ENCODE measurements at places on chromosomes 2 and 18.

GRCh38 chr18:56563568-56563967, 74.8 kb downstream of the TXNL1 start:
- DNase-seq, result no peak

DNA sequence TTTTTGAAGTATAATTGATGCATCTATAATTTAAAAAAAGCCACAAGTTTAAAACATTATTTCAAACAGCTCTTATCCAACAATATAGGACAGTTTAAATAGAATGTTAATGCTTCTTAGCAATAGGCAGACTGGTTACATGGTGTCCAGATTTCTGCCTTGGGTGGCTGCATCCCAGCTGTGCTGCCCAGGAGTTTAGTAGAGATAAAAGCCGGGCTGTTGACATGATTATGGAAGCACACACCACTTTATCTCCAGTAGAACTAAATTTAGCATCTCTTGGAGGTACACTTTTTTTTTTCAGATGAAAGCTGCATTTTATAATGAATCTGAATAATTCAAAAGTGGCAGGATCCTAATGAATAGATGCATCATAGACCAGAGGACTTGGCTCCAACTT, 309.7 kb downstream of the PLCL1 start:
- no peak for DNase-seq

DNA sequence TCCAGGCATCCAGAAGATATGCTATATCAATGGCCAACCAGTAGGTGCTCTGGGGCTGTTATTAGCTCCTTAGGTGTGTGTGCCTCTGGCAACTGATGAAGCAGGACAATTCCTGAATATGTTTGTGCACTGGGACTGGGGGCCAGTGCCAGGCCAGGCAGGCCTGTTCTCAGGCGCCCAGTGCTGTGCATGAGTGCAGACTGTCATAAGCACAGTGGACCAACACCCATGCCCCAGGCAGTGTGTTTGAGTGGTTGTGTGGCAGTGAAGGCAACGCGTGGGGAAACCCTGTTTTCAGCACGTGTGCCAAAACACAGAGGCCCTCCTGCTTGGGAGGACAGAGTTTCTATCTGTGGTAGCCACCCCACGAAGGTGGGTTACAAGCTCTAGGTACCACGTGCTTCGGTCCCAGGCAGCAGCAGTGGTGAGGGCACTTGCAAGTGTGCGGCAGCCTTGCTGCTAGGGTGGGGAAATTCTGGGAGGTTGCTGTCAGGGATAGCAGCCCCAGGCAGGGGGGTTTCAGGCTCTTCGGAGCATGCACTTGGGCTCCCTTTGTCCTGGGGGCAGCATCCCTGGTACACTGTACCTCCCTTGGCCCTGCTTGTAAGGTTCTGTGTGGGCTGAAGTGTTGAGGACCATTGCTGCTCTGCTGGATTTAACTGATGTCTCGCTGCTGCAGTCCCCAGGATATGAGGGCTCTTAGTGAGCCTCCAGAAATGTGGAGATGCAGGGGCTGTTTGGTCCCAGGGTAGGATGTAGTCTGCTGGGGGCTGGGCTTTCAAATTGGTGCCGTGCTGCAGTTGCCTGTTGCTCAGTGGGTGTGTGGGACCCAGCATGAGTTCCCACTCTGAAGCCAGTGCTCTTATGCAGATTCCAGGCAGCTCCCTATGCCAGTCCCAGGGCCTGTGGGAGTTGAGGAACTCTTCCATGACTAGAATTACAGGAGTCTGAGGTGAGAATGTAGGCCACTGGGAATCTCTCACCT, 280.9 kb downstream of the RPRM start:
- no peak for DNase-seq

GRCh38 chr2:175836361-175836760, 165.7 kb downstream of the LNPK start:
- DNase-seq, result no peak

- DNase-seq, result no peak
Observed at GRCh38 chr18:12882453-12883371, 1.3 kb downstream of the PTPN2 start.

GRCh38 chr2:200713704-200714064, 98.0 kb upstream of the BZW1 start:
- DNase-seq, result no peak

DNA sequence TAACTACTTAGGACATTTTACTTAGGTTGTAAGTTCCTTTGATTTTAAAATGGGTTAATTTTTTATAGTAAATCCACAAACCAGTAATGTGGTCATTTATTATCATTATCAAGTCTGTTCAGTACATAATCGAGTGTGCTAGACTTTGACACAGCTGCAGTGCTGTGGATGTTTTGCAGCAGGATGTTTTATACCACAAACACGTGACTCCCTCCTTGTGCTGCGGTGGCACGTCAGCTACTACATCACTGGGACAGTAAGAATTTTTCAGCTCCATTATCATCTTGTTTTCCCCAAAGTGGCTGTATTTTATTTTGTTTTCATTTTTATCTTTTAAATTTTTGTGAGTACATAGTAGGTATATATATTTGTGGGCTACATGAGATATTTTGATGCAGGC, 70.0 kb downstream of the ATP9B start:
- DNase-seq, result no peak

DNA sequence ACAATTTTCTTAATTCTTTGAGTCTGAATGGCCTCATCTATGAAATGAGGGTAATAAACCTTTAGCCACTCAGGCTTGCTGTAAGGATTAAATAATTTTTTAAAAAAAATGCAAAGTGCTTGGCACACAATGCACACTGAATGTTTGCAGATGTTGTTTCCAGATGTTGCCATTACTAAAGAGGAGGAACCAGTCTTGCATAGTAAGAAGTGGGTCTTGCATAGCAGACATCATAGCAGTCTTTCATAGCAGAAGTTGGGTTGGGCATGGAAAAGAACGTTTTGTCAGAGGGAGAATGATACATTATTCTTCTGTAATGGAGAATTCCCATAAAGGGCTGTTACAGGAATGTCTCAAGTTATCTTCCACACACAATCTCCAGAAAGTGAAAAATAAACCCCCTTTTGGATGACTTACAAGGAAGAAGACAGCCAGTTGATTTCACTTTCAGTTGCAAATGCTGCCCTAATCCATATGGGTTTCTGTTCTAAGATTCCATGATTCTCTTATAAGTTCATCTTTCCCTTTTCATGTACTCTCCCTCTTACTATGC, 327.7 kb downstream of the SUCLG1 start:
- no peak for DNase-seq

- DNase-seq, result no peak
Observed at GRCh38 chr18:46293742-46294181, 189.6 kb downstream of the HAUS1 start.

GRCh38 chr2:6819668-6820067, 46.0 kb downstream of the CMPK2 start:
- DNase-seq, result no peak

GRCh38 chr18:41418598-41418997, 536.4 kb upstream of the PIK3C3 start:
- DNase-seq, result no peak

DNA sequence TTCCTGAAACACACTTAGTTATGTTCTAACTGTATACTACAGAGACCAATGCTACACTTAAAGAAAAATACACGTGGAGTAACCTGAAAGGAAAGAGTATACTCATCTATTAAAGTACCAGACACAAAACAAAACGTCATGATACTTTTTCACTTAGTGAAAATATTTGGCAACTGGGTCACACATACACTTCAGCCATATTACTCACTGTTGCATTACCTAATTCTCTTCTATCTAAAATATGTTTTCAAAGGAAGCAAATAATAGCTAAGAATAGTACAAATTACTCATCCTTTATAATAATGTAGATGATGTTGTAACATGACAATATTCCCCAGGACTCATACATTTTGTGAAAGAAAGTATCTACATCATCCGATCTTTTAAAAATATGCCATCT, 76.5 kb upstream of the EPB41L3 start:
- DNase-seq, result no peak

DNA sequence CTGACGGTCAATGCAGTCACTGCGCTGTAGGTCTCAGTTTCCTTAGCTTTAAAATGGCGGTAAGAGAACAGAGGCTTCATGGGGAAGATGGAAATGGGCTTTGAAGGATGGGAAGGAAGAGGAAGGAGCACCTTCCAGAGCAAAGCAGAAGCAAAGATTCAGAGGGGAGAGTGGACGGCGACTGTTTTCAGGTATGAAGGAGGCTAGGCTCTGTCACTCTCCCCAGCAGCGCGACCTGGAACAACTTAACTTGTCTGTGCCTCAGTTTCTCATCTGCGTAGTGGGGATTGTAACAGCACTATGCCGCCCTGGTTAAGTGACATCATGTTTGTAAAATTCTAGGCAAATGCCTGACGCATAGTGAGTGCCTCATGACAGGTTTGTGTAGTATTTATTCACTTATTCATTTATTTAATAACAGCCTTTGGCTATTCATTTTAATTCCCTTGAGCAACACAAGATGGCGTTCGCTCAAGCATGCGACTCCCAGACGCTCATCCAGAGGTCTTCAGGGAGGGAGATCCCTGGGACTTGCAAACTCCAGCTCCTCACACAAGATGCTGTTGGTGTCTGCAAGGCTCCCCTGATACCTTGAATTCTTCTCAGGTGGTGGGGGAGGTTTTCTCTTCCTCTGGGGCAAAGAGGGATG, 336.3 kb downstream of the DYSF start:
- DNase-seq, result no peak

- DNase-seq, result no peak
Observed at GRCh38 chr2:222903234-222904220, 42.7 kb downstream of the ACSL3 start.

- DNase-seq, result no peak
Observed at GRCh38 chr2:178072000-178072382, 586 bp downstream of the PDE11A start.

GRCh38 chr2:68057658-68058396, 5.0 kb downstream of the C1D start:
- DNase-seq, result no peak

- DNase-seq, result no peak
Observed at GRCh38 chr2:224532441-224532840, 52.7 kb downstream of the CUL3 start.

- DNase-seq, result no peak
Observed at GRCh38 chr2:135762022-135762421, 20.4 kb downstream of the UBXN4 start.

GRCh38 chr2:96538487-96539214, 2.1 kb downstream of the ARID5A start:
- peak; percentile 44 for DNase-seq

DNA sequence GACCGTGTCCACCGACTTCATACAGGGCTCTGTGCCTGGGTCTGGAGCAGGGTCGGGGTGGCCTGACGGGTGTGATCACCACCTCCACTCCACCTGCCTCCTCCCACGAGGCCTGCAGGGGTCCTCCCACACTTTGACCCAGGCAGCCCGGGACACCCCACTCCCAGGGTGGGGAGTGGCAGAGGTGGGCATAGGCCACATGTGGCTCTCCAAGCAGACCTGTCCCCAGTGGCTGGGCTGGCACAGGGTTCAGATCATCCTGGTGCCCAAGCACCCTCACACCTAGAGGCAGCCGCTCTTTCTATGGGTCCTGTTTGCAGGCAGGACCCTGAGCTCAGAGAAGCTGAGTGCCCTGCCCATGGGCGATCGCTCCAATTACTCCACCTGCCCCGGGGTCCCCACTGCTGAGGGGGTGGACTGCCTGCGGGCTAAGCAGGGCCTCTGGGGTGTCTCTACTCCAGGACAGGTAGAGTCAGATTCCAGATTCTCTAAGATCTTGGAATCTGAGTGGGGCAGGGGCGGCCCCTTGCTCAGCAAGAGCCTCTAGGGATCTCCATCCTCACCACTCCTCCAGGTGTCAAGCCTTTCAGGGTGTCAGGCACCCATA, 1.4 kb downstream of the NEURL3 start:
- DNase-seq, result no peak

GRCh38 chr2:127659408-127660290, 13.7 kb downstream of the GPR17 start:
- no peak for DNase-seq

GRCh38 chr2:129336276-129336675, 643.2 kb upstream of the RAB6C start:
- no peak for DNase-seq

- DNase-seq, result no peak
Observed at GRCh38 chr18:25713103-25713502, 361.1 kb upstream of the ZNF521 start.

- DNase-seq, result no peak
Observed at GRCh38 chr18:11665587-11665986, 23.5 kb upstream of the GNAL start.

- DNase-seq, result no peak
Observed at GRCh38 chr18:10074110-10074509, 160.3 kb downstream of the VAPA start.

- no peak for DNase-seq
Observed at GRCh38 chr2:143953451-143954030, 566.4 kb downstream of the ZEB2 start.

DNA sequence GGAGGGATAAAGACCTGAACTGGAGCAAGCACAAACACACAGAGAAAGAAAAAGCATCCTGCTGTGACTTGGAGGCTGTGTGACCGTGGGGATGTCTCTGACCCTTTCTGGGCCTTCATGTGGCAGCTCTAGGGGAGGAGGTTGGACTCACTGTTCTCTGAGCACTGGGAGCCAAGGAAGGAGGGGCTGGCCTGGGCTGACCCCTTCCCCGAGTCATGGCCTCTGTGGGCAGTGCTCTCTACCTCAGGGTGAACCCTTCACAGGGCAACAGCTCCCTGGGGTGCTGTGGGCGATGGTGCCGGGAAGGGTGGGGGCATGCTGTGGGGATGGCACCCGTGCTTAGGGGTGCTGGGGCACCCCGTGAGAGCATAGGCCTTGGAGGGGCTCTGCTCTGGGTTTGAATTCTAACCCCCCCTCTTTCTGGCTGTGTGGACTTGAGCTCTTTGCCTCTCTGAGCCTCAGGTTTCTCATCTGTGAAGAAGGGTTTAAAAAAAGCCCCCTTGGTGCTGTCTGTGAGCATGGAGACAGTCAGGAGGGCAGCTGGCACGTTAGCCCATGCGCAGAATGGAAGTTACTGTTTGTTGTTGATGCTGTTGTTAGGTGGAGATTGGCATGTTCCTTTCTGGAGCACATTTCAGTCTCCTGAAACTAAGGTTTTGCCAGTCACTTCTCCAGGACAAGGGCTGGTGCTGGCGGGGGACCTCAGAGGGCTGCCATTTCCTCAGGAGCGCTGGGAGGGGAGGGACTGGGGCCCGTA, 700 bp downstream of the TOGARAM2 start:
- no peak for DNase-seq

GRCh38 chr2:100929147-100929546, 72.9 kb upstream of the RPL31 start:
- DNase-seq, result no peak

GRCh38 chr2:61356958-61357350, 113.9 kb downstream of the USP34 start:
- DNase-seq, result no peak

GRCh38 chr2:65483763-65484162, 51.4 kb upstream of the SPRED2 start:
- no peak for DNase-seq

Data from occipital lobe (tissue), 3 donors.